ENCODE measurements at places on chromosomes 2 and 18.

- no peak for DNase-seq
Measured at GRCh38 chr2:159160954-159161353, 125.5 kb downstream of the WDSUB1 start.

DNA sequence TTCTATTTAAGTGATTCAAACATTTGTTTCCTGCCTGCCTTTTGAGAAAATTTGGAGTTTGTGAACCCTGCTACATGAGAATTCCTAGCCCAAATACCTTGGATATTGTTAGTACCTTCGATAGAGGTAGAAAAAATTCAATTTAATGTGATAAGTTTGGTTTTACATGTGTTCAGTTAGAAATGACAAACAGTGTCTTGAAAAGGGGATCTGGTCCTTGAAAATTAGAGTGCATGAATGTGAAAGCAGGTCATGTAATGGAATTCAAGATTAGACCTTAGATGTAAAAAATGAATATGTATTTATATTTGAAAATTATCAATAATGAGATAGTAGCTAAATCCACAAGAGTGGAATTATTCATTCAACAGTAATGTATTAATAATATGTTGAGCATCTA lies 70.5 kb downstream of the PIK3C3 start:
- DNase-seq, result no peak

DNA sequence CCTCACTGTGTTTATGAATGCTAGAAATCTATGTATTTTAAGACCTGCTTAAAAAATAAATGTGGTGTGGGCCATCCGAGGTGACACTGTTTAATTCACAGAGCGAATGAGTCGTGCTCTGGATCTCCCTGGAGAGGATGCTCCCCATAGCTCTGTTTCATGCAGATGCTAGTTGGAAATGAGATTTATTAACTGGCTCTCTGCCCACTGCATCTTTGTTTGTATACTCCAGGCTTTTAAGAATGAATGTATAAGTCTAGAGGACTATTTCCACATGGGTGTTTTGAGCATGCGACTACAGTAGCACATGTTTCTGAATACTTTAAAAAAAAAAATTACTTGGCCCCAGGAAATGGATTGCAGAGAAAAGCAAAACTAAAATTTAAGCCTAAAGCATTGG lies 3.9 kb downstream of the MAPRE2 start:
- no peak for DNase-seq

- no peak for DNase-seq
Measured at GRCh38 chr2:171081649-171082111, 79.0 kb downstream of the TLK1 start.

DNA sequence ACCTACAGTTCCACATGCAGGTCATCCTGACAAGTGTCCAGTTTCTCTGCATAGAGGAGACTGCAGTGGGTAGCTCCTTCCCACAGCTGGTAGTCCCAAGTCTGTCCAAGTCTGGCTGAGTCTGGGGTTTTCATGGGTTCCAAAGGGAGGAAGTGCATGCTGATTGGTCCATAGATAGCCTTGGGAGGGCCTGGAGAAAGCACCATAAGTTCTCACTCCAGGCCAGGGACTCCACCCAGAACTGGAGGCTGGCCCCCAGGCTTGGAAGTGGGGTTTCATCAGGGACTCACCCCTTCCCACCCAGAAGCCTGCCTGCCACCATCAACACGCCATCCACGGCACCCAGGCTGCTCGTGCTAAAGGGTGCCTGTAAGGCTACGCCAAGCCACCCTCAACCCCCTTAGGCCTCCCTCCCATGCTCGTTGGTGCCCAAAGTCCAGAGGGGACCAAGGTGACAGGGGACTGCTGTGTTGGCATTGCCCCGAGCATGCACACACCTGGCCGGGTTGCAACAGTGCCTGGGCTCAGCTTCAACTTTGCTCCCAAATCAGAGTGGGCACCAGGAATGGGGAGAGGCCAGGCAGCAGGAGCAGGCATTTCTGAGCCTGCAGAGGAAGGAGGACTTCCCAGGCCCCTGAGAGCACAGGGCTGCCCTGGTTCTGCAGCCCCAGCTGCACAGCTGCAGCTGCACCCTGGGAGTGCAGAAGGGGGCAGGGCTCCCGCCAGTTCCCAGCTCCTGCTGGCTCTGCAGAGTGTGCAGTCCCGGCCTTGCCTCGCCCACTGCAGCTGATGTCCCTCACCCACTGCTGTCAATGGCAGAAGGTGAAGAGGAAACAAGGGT lies 116.5 kb upstream of the MAP2 start:
- DNase-seq, result no peak

- peak; percentile 18 for DNase-seq
Measured at GRCh38 chr2:227703280-227703732, 14.5 kb downstream of the SLC19A3 start.

DNA sequence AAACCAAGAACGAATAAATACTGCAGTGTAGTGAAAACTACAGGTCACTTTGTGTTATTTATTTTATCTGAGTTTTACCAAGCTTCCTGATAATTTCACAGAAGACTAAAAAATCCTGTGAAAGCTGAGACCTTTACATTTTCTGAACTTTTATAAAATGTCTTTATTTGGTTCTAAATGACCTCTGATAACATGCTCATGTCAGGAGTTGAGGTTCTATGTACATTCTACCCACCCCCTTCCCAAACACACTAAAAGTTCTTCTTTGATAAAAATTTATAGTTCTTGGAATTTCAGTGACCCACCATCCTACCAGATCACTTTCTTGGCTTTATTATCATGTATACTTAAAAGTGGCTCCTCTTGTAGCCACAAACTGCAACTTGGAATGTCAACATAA lies 463.1 kb downstream of the PIK3C3 start:
- no peak for DNase-seq

DNA sequence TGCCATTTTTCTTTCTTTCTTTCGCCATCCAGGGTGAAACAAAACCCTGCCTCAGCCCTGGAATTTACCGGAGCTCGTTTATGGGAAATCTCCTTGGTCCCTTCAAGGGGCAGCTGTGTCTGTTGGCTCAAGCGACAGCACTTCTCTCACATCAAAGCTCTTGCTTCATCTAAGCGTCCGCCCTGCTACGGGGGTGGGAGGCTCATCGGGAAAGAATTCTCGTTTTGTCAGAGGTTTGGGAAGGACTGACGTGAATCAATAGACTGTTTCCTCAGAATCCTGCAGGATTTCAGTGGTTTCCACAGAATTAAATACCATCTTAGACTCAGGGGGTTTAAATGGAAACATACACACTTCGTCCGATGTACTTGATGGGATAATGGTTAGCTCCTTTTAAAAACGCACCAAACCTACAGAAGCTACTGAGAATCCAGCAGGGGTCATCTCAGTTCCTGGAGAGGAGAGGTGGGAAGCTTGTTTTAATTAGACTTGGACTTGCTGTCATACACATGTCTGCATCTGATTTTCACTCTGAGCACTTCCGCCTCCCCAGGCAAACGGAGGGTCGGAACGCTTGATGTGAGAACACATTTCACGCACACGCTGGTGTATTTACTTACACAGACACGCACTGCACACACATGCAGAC lies 91.6 kb downstream of the ASB1 start:
- peak; percentile 48 for DNase-seq

GRCh38 chr2:11492720-11493119 lies 26.8 kb upstream of the E2F6 start:
- DNase-seq, result no peak

DNA sequence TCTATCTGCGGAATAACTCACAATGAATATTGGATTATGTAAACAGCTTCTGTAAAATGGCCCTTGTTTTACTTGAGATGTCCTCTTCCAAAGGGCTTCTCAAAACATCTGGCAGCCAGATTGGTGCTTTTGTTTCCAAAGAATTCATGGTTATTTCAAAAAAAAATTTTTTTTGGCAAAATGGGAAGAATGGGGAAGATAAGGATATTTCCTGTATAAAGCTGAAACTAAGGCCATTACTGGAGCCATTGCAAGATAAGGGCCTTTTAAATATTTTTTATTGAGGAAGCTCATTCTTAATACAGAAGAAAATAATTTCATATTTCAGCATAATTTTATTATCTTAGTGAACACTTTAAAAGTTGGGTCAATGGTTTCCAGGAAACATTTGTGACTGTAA lies 259.1 kb downstream of the GALNT13 start:
- DNase-seq, result no peak

- DNase-seq, result no peak
Measured at GRCh38 chr2:224786848-224787247, 70.7 kb upstream of the CCDC195 start.

DNA sequence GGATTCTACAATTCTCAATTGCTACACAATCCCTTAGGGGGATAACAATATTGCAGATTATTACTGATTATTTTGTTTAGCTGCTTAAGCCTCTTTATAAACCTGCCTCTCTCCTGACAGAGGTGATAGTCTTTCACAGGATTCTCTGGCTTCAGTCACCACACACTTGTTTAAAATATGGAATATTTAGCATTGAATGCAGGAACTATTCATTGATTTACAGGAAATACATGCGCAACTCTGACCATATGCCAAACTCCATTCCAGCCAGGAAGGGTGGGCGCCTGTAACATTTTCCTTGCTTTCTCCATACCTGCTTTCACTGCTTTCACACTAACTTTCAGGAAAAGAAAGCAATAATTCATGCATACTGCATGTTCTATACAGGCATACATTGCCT lies 44.8 kb upstream of the ARHGAP15 start:
- no peak for DNase-seq

- no peak for DNase-seq
Measured at GRCh38 chr2:47083886-47084687, 71.0 kb downstream of the STPG4 start.

DNA sequence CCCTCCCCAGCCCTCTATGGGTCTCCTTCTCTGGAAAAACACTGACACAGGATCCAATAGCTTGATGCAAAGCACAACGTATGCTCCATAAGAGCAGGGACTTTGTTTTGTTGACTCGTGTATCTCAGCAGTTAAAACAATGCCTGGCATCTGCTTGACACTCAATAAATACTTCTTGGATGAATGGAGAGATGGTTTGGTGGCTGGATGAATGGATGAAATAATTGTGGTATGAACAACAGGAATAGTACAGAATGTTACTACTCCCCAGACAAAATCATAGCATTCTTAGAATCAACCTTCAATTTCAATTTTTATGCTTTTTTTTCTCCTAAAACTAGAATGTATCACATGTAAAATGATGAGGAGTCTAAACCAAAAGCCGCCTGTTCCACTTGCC lies 57.4 kb downstream of the KCNE4 start:
- no peak for DNase-seq

DNA sequence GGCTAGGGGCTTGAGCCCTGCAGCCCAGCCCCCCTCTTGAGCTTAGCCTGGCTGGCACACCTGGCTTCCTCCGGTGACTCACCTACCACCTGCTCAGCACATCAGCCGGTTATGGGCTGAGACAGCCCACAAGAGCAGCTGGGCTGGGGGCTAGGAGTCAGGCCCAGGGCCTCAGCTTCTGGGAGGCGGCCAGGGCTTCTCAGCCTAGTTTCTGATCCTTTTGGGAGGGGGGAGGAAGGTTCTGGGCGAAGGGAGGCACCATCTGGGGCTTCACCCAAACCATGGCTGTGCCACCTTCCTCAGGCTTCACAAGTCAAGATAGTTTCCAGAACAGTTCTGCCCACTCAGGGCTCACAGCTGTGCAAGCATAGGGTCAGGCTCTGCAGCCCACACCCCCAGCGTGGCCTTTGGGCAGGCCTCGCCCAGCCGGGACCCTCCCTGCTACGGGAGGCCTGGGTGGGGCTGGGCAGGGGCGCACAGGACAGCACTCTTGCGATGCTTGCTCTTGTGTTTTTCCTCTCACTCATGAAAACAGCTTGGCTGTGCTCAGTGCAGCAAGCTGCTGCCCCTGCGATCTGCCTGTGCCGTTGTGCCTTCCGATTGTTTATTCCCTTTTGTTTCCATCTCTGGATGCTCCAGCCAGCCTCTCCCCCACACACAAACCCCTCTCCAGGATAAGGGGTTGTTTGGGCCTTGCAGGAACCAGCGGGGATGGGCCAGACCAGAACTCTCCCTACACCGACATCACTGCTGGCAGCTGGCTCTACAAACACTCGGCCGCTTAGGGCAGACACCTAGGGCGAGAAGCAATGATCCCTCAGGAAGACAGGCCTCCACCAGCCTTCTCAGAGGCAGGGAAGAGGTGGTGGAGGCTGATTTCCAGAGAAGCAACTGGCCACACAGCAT lies 26.1 kb upstream of the SEMA4C start:
- no peak for DNase-seq

DNA sequence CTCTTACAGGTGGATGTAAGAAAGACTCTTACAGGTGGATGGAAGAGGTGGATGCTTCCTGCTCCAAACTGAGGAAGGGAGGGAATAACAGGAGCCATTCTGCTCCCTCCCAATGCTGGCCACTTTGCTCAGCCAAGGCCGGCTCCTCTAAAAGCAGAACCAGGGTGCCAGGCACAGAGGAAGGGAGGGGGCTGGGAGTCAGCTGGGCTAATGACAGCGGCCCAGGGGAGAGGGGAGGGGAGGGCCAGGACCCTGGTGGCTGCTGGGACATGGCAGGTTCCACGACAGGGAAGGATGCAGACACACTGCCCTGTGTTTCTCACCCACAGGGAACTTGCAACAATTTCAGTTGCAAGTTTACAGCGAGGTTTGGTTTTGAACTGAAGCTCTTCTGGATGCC lies 173.4 kb downstream of the ANAPC1 start:
- no peak for DNase-seq

- DNase-seq, result no peak
Measured at GRCh38 chr2:12434630-12435098, 282.1 kb upstream of the TRIB2 start.

GRCh38 chr18:57543560-57543959 lies 42.9 kb downstream of the FECH start:
- no peak for DNase-seq

GRCh38 chr2:240347373-240347940 lies 88.0 kb upstream of the GPC1 start:
- no peak for DNase-seq

GRCh38 chr18:26014462-26014861 lies 76.0 kb downstream of the SS18 start:
- no peak for DNase-seq

DNA sequence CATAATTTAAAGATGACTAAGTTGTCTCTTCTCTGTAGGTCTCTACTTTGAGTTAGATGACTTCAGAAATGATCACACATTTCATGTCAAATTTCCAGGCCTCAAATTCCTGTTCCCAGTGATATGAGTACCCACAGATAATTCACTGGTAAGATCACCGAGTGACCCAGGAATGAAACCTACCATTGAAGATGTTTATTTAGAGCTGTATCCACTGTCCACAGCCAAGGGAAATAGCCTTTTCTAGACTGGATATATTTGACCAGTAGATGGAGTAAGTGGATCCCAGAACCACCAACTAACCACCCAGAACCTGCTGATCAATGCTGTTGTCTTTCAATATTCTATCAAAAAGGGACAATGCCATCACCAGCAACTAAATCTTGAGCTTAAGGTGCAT lies 238.8 kb downstream of the SLC8A1 start:
- no peak for DNase-seq

- no peak for DNase-seq
Measured at GRCh38 chr2:48531141-48531648, 1.2 kb downstream of the STON1 start.

DNA sequence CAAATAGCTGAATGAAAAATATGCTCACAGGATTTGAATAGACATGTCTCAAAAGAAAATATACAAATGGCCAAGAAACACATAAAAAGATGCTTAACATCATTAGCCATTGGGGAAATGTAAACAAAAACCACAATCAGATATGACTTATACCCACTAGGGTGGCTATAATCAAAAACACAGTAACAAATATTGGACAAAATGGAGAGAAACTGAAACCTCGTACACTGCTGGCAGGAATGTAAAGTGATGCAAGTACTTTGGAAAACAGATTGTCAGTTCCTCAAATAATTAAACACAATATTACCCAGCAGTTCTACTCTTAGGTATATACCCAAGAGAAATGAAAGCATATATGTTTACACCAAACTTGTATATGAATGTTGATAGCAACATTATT lies 213.0 kb downstream of the PHLPP1 start:
- peak; percentile 20 for DNase-seq

GRCh38 chr18:63290821-63291200 lies 28.8 kb downstream of the BCL2 start:
- DNase-seq, result no peak

Measured in fibroblast of the conjunctiva (primary cell).